ENCODE measurements at places on chromosomes 7 and 10.

- no peak for DNase-seq
- H3K27ac ChIP-seq, result no peak overlapping the region
- no peaks in the 10 kb centered on the region for H3K36me3 ChIP-seq
- no peaks in the 10 kb centered on the region for H3K27me3 ChIP-seq
- no peaks in the 10 kb centered on the region for H3K4me1 ChIP-seq
Measured at GRCh38 chr10:22750131-22750530, 35.8 kb upstream of the PIP4K2A start.

- H3K4me1 ChIP-seq, result no peaks in the 10 kb centered on the region
- H3K4me3 ChIP-seq, result no peak overlapping the region
- no peak overlapping the region for H3K27ac ChIP-seq
- peaks cover 25% of the 10 kb centered on the region for H3K27me3 ChIP-seq
Measured at GRCh38 chr10:96352582-96352981, 6.2 kb downstream of the OPALIN start.

- no peak for DNase-seq
- no peaks in the 10 kb centered on the region for H3K27me3 ChIP-seq
- H3K4me3 ChIP-seq, result no peak overlapping the region
- H3K27ac ChIP-seq, result no peak overlapping the region
- H3K36me3 ChIP-seq, result peaks cover 36% of the 10 kb centered on the region
- H3K4me1 ChIP-seq, result no peaks in the 10 kb centered on the region
Measured at GRCh38 chr7:30929686-30930085, 18.0 kb downstream of the AQP1 start.

DNA sequence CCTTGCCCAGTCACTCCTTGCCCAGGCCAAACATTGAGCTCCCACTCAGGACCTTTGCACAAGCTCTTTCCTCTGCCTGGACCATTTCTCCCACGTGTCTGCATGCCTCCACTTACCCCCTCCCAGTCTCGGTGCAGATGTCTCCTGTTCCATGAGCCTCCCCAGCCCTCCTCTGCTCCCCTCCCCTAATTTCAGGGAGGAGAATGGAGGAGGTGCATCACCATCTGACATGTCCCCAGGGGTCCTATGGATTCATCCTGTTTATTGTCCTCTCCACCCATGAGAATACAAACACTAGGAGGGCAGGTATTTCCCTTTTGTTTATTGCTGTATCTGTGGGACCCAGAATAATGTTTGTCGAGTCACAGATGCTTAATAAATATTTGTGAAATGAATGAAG, 8.6 kb upstream of the GRID2IP start:
- no peak for DNase-seq
- H3K27ac ChIP-seq, result no peak overlapping the region
- no peaks in the 10 kb centered on the region for H3K4me1 ChIP-seq

DNA sequence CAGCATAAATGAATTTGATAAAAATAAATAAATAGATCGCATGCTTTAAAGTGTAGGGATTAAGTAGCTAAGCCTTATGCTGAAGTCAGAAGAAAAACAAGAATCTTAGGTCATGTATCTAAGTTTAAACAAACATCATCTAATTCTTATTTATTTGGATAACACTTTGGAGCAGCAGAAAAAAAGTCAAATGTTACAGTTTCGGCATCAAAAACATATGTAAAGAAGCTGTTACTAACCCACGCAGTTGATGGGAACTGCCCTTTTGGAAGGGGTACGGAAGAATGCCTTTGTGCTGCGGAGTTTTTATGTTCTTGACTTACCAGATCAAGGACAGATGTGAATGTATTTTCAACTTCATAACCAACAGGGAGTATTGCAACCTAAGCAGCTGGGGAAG, 37.3 kb upstream of the HABP2 start:
- H3K27ac ChIP-seq, result no peak overlapping the region
- DNase-seq, result no peak
- no peaks in the 10 kb centered on the region for H3K36me3 ChIP-seq
- no peak overlapping the region for H3K4me3 ChIP-seq

- H3K4me3 ChIP-seq, result no peak overlapping the region
- H3K4me1 ChIP-seq, result no peaks in the 10 kb centered on the region
- H3K27ac ChIP-seq, result no peak overlapping the region
- H3K27me3 ChIP-seq, result no peaks in the 10 kb centered on the region
- H3K36me3 ChIP-seq, result no peaks in the 10 kb centered on the region
Measured at GRCh38 chr10:25707572-25707971, 226.5 kb upstream of the MYO3A start.

DNA sequence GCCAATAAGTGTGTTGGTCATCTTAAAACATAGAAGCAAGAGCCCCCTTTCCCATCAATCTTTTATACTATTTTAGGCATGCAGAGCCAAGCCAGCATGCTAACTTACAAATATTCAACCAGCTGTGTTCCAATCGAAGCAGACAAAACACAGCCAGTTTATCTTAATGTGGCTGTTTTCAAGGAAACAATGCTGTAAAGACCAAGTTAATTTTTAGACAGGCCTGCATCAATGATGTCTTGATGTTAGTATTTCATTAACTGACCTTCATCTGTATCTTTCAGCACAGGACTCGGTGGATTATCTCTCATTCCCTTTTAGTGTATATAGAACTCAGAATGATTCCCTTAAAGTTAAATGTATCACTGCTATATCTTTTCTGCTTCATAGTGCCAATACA, 262.0 kb upstream of the ZWINT start:
- H3K36me3 ChIP-seq, result no peaks in the 10 kb centered on the region
- no peak overlapping the region for H3K27ac ChIP-seq
- no peaks in the 10 kb centered on the region for H3K27me3 ChIP-seq
- H3K4me1 ChIP-seq, result no peaks in the 10 kb centered on the region
- DNase-seq, result no peak

DNA sequence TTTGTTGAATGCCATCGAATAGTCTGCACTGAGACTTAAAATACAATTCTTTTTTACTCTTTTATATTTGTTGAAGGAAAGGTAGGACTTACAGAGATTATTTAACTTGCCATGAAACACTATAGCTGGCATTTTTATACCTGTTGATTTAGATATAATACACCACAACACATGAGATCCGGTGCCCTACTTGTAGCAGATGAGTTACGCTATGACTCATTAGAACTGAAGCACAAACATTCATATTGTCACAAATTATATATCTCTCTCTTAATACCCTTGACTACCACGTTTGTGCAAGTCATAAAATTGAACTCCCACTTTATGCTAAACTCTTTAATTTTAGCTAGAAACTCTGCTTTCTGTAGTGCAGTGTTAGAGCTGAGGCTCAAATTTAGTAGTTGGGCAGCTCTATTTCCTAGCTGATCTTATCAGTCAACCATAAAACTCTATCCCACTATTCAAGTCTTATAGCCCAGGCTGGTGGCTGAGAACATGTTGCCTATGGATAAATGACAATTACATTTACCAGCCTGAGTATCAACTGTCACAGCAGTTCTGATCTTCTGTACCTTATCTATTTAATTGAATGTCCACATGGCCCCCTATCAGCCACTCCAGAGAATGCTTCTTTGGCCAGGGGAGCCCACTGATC, 137.4 kb upstream of the SEMA3D start:
- H3K27me3 ChIP-seq, result no peaks in the 10 kb centered on the region
- H3K36me3 ChIP-seq, result no peaks in the 10 kb centered on the region
- no peak overlapping the region for H3K4me3 ChIP-seq
- no peak for DNase-seq

GRCh38 chr7:73746378-73746777, 7.8 kb upstream of the ABHD11 start:
- no peak overlapping the region for H3K27ac ChIP-seq
- no peak for DNase-seq
- no peaks in the 10 kb centered on the region for H3K36me3 ChIP-seq
- peaks cover 10% of the 10 kb centered on the region for H3K4me1 ChIP-seq
- no peak overlapping the region for H3K4me3 ChIP-seq

GRCh38 chr10:61899069-61899531, 2.4 kb upstream of the ARID5B start:
- no peak for DNase-seq
- peak overlapping the region; percentile 54 for H3K27ac ChIP-seq
- H3K36me3 ChIP-seq, result no peaks in the 10 kb centered on the region
- no peaks in the 10 kb centered on the region for H3K4me1 ChIP-seq
- H3K4me3 ChIP-seq, result no peak overlapping the region

DNA sequence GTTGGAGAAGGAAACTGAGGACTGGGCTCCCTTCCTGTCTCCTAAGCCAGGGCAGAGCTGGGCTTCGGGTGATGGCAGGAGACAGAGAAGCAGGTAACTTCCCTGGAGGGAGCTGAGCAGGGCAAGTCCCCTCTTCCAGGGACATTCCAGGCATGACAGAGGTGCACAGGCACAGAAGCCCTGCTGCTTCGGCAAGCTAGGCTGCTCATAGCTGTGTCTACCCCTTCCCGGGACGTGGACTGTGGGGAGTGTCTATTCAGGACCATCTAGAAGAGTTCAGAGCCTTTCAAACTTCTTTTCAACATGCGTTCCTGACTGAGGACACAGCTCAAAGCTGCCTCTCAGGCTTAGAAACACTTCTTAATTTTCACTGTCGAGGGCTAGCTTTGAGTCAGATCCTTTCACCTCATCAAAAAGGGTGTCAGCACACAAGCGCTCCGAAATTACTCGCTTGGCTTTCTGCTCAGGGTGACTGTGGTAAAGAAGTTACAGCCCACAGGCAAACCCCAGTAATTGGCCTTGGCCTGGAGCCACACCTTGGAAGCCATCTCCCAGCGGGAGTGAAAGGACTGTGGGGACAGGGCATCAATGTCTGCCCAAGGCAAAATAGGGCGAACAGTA, 63.7 kb upstream of the STEAP1B start:
- no peaks in the 10 kb centered on the region for H3K27me3 ChIP-seq
- no peaks in the 10 kb centered on the region for H3K4me1 ChIP-seq
- H3K27ac ChIP-seq, result no peak overlapping the region
- DNase-seq, result no peak
- no peak overlapping the region for H3K4me3 ChIP-seq
- no peaks in the 10 kb centered on the region for H3K36me3 ChIP-seq

DNA sequence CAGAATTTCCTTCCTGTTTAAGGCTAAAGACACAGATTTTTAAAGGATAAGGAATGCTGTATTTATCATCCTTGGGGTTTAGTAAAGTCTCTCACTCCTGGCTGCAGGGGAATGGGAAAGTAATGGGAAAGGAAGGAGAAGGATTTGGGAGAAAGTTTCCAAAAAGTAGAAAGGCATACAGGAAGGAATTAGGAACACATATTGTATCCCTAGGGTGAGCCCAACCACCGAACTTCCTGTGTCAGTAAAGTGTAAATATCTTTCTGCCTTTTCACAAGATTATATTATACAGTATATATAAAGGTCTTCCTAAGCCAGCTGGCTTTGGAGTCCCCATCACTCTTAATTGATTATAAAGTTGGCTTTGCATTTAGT, 12.0 kb upstream of the UBE2D1 start:
- no peaks in the 10 kb centered on the region for H3K27me3 ChIP-seq
- H3K4me3 ChIP-seq, result no peak overlapping the region
- no peaks in the 10 kb centered on the region for H3K4me1 ChIP-seq
- no peak for DNase-seq
- no peaks in the 10 kb centered on the region for H3K36me3 ChIP-seq

- H3K4me3 ChIP-seq, result no peak overlapping the region
- H3K36me3 ChIP-seq, result no peaks in the 10 kb centered on the region
- no peaks in the 10 kb centered on the region for H3K4me1 ChIP-seq
- no peaks in the 10 kb centered on the region for H3K27me3 ChIP-seq
- no peak overlapping the region for H3K27ac ChIP-seq
- DNase-seq, result no peak
Measured at GRCh38 chr7:44727158-44727936, 21.3 kb upstream of the ZMIZ2 start.

DNA sequence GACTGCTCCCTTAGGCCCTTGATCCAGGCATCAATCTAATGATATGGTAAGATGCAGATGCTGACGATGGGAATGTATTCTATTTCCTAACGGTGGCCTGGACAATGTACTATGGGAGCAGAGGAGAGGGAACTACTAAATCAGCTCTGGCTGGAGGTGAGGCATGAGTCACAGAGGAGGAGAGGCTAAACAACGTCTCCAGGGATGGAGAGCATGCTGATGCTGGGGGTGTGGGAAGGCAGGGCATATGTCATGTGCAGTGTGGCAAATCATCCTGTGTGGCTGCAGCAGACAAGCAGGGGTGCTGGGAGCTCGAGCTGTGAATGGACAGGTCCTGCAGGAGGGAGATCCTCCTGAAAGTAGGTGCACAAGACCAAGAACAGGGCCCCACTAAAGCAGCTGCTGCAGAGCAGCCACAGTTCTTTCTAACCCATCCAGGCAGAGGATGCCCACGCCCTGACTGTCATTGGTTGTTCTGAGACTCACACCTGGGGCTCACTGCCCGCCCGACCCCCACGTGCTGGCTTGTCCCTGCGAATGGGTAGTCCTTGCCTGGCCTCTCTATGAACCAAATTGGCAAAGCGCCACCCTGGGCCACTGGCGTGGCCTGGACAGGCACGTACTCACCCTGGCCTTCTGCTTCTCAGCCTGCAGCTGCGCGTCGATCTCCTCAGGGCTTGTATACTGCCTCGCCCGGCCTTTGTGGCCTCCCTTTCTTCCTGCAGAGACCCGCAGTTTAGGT, 4.0 kb downstream of the PDAP1 start:
- H3K4me3 ChIP-seq, result no peak overlapping the region
- H3K27ac ChIP-seq, result no peak overlapping the region
- no peak for DNase-seq
- H3K4me1 ChIP-seq, result peaks cover 40% of the 10 kb centered on the region

- DNase-seq, result no peak
- H3K4me3 ChIP-seq, result no peak overlapping the region
- no peaks in the 10 kb centered on the region for H3K36me3 ChIP-seq
Measured at GRCh38 chr10:47348661-47349470, 703 bp downstream of the RBP3 start.

- no peaks in the 10 kb centered on the region for H3K4me1 ChIP-seq
- H3K27ac ChIP-seq, result peak overlapping the region; percentile 93
- peaks cover 35% of the 10 kb centered on the region for H3K27me3 ChIP-seq
- no peak for DNase-seq
- peak overlapping the region; percentile 96 for H3K4me3 ChIP-seq
- peaks cover 23% of the 10 kb centered on the region for H3K36me3 ChIP-seq
Measured at GRCh38 chr10:123154711-123155505, 706 bp downstream of the BUB3 start.

DNA sequence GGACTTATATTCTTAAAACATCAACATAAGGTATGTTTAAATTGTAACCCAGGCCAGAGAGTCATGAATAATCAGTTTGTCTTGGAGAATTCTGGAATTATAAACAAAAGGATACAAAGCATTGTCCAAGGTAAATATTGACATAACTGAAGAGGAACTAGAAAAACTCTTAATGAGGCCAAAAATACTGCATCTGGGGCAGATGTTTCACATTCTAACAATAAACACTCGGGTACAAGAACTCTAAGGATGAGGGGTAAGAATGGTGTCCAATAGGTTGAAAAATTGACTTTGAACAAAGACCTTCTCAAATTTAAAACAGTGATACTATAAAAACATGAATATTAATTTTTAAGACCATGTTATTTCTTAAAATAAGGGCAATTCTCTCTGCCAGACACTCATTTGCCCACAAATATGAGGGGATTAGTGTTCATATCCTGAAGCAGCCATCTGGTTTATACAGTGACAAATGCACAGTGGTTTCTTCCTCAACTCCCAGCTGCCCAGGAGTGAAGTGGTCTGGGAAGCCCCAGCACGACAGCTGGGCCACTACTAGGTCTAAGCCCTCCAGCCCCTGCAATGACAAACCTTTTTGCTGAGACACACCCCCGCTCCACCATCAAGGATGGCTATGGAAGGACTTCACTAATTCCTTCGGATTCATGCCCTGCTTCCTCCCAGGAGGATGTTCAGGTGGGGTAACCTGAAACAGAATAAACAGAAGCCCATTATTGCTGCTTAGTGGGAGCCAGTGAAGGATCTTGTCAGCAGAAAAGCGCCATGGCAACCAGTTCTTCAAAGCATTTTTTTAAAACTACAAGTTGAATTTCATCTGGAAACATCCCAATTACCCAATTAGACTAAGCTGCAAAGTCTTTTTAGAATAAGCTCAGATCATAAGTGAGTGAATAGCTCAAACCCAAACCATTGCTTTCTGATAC, 107.5 kb upstream of the ARID5B start:
- peaks cover 20% of the 10 kb centered on the region for H3K4me1 ChIP-seq
- no peaks in the 10 kb centered on the region for H3K36me3 ChIP-seq
- no peaks in the 10 kb centered on the region for H3K27me3 ChIP-seq
- H3K4me3 ChIP-seq, result no peak overlapping the region
